ENCODE measurements at places on chromosomes 12 and 14.

DNA sequence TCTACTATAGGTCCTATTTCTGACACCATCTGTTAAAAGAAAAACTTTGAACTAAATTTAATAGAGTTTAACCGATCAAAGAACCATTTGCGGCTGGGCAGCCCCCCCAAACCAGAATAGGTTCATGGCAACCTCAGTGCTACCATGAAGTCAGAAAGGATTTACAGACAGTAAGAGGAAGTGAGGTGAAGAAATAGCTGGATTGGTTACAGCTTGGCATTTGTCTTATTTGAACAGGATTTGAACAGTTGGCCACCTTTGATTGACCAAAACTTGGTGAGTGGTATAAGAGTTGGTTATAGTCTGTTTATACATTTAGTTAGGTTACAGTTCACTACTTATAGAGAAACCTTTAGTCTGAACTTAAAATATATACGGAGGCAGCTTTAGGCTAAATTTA lies 88.9 kb downstream of the TXNDC16 start:
- DNase-seq: no peak

DNA sequence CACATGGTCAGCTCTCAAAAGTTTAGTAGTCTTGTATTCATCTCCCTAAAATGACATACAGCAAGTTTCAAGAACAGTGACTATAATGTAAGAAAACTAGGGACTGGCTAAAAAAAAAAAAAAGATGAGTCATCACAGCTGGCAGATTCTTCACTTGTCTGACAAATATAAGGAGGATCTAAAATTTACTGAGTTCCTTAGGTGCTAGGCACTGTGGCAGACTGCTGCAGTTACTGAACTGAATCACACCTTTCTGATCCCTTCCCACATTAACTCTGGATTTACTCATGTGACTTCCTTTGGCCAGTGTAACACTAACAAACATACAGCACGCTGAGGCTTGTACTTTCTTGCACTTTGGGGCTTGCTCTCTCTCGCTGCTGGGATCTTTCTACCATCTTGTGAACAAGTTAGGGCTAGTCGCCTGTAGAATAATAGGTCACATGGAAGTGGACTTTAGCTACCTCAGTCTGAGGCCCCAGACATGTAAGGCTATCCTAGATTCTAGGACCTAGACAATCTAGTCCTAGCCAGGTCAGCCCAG lies 32.1 kb downstream of the BAZ1A start:
- no peak for DNase-seq

DNA sequence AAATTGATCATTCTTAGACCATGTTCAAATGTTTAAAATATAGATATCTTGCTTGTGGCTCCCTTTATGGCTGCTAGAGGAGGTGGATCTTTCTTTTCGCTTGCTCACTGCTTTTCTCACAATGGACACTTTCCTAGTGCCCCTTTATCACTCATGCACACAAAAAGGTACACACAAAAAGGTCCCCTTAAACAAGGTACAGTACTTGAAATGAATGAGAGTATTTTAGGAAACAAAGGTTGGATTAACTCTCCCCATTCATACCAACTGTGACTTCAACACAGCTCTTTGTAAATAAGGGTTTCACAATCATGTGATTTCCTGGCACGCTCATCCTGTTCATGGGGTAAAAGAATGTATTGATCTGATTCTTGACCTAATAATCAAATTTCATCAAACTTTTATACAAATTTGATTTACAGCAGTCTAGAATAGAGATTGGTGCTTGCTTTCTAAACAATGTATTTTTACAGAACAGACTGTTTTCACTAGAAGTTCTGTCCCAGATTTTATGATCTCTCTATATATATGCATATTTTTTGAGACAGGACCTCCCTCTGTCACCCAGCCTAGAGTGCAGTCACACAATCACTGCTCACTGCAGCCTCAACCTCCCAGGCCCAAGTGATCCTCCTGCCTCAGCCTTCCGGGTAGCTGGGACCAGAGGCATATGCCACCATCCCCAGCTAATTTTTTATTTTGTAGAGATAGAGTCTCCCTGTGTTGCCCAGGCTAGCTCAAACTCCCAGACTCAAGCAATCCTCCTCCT lies 34.4 kb upstream of the EPS8 start:
- DNase-seq: no peak

GRCh38 chr14:76941544-76941943 lies 87.0 kb downstream of the IRF2BPL start:
- DNase-seq: no peak

GRCh38 chr12:98096436-98096835 lies 419.0 kb upstream of the TMPO start:
- DNase-seq: no peak

GRCh38 chr12:89663577-89664357 lies 44.9 kb downstream of the ATP2B1 start:
- DNase-seq: no peak

- DNase-seq: no peak
Observed at GRCh38 chr12:98973395-98973794, 328.3 kb downstream of the APAF1 start.

GRCh38 chr14:99134516-99135046 lies 137.4 kb downstream of the BCL11B start:
- no peak for DNase-seq

- no peak for DNase-seq
Observed at GRCh38 chr14:50082784-50083466, 33.4 kb downstream of the VCPKMT start.

DNA sequence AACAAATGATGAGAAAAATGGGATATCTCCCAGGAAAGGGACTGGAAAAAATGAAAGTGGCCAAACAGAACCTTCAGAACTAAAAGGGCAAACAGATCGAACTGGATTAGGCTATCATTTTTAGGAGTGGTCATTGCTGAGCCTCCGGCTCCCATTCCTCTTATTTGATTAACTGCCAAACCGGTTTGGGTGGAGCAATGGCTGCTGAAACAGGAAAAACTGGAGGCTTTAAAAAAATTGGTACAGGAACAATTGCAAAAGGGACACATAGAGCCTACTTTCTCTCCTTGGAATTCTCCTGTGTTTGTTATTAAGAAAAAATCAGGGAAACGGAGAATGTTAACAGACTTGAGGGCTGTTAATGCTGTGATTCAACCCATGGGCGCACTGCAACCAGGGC lies 49.7 kb downstream of the TNFAIP2 start:
- no peak for DNase-seq

DNA sequence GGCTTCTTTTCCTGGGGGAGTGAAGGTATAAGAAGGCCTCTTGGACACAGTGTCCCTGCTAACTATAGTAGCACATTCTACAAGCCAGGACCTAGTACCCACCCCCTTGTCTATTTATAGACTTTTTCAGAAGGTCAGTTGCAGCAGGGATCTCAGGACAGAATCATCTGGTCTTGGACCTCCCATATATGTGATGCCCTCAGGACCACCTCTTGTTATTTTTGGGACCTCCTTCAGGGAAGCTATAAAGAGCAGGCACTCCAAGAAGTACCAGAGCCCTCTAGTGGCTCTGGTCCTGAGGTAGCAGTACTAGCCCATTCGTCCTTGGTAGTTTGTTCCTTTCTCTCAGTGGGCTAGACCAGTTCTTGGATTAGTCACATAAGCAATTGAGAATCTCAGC lies 4.3 kb downstream of the COQ10A start:
- DNase-seq: no peak

DNA sequence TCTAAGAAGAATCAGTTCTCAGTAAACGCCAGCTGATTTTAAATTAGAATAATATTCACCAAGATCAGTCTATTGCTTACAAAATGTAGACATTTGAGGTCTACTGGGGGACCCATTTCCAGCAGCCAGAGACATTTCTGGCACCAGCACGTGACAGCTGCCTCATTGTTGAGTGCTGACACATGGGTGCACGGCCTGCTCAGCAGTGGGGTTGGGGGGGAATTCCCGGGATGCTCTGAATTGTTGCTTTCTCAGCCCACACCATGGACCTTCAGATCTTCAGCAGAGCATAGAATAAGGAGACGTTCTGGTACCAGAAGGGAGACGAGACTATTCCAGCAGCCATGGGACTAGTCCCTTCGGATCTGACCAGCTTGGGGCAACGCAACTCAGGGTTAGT lies 18.3 kb downstream of the PLEKHG7 start:
- no peak for DNase-seq

- DNase-seq: no peak
Observed at GRCh38 chr14:63448841-63449240, 94.3 kb downstream of the PPP2R5E start.

- no peak for DNase-seq
Observed at GRCh38 chr14:49218436-49219092, 367.6 kb downstream of the RPS29 start.

DNA sequence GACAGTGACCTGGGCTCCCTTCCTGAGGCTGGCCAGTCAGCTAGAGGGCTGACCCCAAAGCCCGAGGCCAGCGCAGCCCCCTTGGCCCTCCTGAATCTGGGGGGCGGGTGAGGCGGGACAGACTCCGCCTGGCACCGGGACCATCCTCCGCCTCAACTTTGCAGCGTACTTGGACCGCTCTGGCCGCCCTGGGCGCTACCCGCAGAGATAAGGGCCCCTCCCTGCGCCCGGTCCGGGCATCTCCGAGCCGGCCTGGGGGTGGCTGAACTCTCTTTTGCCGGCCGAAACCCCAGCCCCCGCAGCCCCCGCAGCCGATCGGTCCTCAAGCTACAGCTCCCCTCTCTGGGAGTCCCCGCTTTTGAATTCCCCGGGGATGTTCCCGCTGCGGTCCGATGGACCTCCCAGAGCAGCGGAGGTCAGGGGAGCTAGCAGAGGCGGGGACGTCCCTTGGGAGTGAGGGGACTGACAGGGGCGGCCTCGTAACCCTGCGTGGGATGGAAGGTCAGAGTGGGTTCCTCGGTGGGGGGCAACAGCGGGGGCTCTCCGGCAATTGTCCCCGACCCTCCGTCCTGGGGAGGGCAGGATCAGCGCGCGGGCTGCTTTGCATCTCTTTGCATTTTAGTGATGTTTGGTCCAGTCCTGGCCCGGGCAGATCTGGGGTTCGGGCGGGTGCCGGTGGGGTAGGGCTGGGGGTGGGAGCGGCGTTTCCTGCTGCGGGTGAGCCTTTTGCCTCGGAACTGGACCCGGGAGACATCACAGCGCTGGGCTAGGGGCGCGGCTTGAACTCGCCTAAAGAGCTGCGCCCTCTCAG lies at the start of gene CRIP1:
Gene CRIP1 (plus strand): TSS at position 724 of the 811 bp plus-strand sequence. CDS start 374 bp downstream, outside the sequence.
- DNase-seq: peak; percentile 55

DNA sequence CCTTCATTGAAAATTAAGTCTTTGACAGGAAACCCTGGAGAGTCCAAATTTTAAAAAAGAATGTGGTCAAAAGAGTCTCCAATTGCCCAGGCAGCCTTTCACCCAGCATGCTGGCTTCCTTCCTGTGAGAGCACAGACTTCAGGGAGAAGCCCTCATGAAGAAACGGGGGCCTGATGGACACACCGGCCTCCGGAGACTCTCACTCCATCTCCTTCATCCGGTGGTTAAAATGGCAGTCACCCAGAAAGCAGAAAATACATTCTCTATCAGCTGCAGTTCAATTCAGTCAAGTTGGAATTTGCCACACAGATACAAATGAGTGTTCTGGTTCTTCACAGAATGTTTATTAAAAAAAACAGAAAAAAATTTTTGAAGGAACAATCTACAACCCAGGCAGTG lies 56.5 kb downstream of the CPM start:
- no peak for DNase-seq

GRCh38 chr14:100313464-100314230 lies 7.4 kb upstream of the SLC25A29 start:
- no peak for DNase-seq

- no peak for DNase-seq
Observed at GRCh38 chr14:41806366-41806975, 199.8 kb downstream of the LRFN5 start.

DNA sequence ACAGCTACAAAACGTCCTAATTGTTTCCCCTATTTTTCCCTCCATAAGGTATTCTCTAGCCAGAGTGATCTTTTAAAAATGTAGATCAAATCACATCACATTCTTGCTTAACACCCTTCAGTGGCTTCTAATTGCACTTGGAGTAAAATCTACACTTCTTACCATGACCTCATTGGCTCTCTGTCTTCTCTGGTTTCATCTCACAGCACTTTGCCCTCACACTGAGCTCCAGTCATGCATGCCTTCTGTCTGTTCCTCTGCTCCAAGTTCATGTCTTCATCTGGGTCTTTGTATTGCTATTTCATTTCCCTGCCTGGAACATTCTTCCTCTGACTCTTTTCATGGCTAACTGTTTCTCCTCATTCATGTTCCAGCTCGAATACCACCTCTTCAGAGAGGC lies 220.4 kb upstream of the GARIN6 start:
- DNase-seq: no peak

GRCh38 chr12:79063258-79063657 lies 198.7 kb downstream of the SYT1 start:
- no peak for DNase-seq

DNA sequence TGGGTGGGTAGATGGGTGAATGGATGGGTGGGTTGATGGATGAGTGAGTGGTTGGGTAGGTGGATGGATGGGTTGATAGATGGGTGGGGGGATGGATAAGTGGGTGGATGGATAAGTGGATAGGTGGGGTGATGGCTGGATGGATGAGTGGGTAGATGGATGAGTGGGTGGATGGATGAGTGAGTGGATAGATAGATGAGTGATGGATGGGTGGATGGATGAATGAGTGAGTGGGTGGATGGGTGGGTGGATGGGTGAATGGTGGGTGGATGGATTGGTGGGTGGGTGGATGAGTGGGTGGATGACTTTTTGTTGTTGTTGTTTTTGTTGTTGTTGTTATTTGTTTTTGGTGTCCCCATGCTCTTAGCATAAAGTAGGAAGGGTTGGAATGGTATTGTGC lies 45.5 kb downstream of the TBX5 start:
- no peak for DNase-seq

- no peak for DNase-seq
Observed at GRCh38 chr12:8629486-8630033, 16.9 kb upstream of the AICDA start.

GRCh38 chr14:49982501-49982951 lies 89.6 kb downstream of the ARF6 start:
- DNase-seq: no peak

DNA sequence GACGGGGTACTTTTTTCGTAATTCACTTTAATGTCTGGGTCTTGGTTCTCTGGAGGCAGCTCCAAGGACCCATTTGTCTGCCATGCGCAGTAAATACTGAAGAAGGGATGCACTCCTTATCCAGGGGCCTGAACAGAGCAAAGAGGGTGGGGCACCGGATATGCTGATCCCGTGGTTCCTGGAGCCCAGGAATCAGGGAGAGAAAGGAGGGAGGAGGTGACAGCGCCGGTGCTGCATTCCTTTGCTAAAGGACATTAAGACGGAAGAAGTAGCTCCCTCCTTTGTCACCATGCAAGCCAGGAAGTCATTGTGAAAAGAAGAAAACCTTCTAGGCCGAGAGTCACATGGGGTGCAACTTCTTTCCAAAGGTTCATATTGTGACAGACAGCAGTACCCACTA lies 1057.7 kb downstream of the VRK1 start:
- no peak for DNase-seq

GRCh38 chr12:50621399-50622300 lies 116.9 kb downstream of the DIP2B start:
- peak; percentile 61 for DNase-seq
